Skin of body (tissue), 3 donors: ENCODE measurements at places on chromosomes 7 and 10. TPM values are rescaled to one million over a fixed set of nuclear protein-coding genes. Genes with fewer than 3 reads are reported as not detected.

GRCh38 chr10:17206210-17206709 lies 4.8 kb upstream of the TRDMT1 start:
- DNase-seq = no peak

- no peak for DNase-seq
Measured at GRCh38 chr10:67141300-67141699, 215.5 kb downstream of the LRRTM3 start.

GRCh38 chr7:146503844-146504243 lies 387.2 kb downstream of the CNTNAP2 start:
- no peak for DNase-seq

- no peak for DNase-seq
Measured at GRCh38 chr7:120802751-120803150, 55.2 kb downstream of the TSPAN12 start.

DNA sequence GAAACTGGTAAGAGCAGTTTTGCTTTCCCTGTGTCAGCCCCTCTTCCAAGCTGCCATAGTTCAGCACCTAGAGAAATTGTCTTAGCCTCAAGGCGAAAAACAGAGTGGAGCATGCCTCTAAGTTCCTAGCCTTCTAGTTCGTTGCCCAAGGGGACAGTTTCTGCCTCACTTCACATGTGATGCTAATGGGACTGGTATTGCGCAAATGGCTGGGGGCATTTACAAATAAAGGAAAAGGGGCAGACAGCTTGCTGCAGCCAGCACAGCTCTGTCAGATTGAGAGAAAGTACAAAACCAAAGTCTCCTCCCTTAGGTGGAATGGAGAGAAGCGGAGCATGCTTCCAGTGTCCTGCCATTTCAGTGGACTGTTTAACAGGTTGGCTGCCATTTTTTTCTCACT lies 567.7 kb downstream of the ETV1 start:
- no peak for DNase-seq

- DNase-seq = no peak
Measured at GRCh38 chr7:39098506-39098905, 120.8 kb downstream of the POU6F2 start.

- DNase-seq = no peak
Measured at GRCh38 chr7:28979776-28980175, 21.6 kb upstream of the TRIL start.

- DNase-seq = no peak
Measured at GRCh38 chr10:116169782-116170445, 103.1 kb downstream of the GFRA1 start.

- no peak for DNase-seq
Measured at GRCh38 chr7:65475734-65476319, 102.2 kb downstream of the ZNF92 start.

ELAPOR2 gene
- total RNA-seq = 10.9 TPM

PCDH15 gene
- 0.89 TPM for total RNA-seq
